ENCODE measurements at places on chromosomes 6 and 20.

- DNase-seq: no peak
These were observed 339.5 kb upstream of the HSF2 start for GRCh38 chr6:122059918-122060317.

- no peak for DNase-seq
These were observed 6.9 kb upstream of the CD93 start for GRCh38 chr20:23092861-23093495.

DNA sequence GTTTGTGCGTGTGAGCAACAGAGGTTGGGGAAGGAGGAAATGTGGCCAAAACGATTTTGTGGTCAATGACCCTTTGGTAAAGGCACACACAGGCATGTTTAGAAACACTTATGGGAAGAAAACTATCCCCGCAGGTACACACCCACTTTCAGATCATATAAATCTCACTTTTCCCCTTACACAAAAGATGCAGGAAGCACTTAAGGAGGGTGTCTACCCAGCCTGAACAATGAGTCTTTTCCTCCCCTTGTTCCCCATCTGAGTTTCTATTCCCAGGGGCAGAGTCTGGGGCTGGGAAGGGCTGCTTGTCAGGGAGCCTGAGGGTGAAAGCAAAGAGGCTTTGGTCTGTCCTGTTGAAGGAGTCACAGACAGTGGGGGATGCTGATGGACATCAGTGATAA lies 193.2 kb upstream of the SALL4 start:
- DNase-seq: no peak

- DNase-seq: no peak
These were observed 482.7 kb upstream of the JARID2 start for GRCh38 chr6:14763139-14763538.

DNA sequence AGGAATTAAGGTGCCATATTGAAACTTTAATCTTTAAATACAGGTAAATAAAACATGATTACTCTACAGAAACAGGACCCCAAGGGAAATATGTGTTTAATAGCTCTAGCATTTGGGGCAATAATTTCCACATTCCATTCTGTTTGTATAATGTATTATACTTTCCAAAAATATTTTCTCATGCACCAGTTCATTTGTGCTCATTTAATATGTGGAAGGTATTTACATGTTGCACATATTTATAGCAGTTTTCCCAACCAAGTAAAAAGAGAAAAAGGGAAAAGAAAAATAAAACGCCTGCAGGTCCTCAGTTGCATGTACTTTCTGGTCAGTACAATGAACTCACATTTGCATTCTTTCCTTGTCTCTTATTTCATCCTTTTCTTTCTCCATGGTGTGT lies 129.5 kb upstream of the SULF2 start:
- no peak for DNase-seq

DNA sequence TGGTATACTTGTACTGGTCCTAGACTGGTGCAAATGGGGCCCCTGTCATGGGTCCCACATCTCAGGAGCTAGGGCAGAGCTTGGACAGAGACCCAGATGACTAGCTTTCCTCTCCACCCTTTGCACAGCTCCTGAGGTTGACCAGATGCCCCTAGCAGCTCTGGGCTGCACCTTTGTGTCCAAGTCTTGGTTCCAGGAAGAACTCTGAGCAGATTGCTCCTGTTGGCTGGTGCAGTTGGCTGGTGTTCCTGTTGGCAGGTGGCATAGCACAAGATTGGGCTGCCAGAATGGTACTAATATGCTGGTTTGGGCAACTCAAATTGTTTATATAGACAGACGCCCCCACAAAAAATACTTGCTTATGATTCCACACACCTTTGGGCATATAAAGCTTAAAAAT lies 89.4 kb upstream of the EZR start:
- no peak for DNase-seq

DNA sequence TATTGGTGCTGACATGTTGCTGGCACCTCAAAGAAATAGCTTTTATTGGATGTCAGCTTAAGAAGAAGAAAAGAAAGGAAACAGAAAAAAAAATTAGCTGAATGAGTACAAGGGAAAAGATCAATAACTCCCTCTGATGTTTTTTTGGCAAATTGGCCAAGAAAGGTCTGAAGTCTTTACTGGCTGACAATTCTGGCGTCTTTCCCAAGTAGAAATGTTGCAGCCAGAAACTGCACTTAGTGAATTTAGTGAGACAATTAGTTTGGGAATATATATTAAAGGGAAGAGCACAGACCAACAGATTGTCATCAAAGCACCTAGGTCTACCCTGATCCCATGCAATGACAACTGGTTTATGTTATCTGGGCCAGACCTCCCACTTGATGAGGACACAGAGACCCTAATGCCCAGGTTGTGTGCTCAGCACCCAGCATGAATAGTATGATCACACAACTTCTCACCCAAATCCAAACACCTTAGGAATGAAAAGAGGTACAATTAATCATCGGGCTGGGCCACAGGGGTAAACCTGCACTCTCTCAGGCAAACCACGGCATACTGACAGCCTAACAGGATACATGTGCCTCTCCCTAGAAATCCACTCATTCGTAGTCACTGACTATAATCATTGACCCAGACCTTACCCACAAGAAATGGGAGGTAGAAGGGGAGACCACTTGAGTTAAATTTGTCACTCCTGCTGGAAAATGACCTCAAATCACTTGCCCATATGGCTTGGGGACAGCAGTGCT lies 612.3 kb upstream of the ARID1B start:
- no peak for DNase-seq

GRCh38 chr20:48414786-48415185 lies 413.0 kb downstream of the PREX1 start:
- DNase-seq: no peak

GRCh38 chr20:17684077-17684888 lies 2.2 kb upstream of the RRBP1 start:
- no peak for DNase-seq

DNA sequence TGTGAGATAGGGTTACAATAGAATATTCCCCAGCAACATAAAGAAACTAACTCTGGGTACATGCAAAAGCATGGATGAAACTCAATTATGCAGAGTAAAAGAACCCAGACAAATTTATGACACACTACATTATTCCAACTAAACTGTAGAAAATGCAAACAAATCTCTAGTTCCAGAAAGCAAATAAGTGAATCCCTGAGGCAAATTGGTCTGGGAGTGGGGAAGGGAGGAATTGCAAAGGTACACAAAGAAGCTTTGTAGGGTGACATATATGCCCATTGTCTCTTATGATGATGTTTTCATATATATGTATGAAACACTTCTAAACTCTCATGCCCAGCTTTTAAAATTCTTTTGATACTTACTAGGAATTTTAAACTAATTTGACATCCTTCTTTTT lies 266.0 kb downstream of the CDKAL1 start:
- DNase-seq: no peak

- DNase-seq: no peak
These were observed 81.1 kb downstream of the PLCG1 start for GRCh38 chr20:41218466-41218865.

DNA sequence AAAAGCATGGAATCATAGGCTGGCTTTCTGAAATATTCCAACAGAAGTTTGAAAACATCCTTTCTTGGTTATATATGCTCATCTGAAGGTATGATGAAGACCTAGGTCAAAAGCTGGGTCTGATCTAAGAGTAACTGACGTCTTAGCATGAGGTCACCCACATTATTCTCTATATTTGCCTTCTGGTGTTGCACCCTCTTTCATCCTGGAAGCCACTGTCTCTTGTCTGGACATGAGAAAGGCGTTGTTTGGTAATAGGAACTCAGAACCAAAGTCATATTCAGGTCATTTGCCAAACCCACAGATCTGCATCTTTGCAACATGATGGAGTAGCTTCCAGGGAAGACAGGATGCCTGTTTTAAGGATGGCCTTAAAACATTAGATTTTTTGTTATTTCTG lies 17.6 kb downstream of the GABRR1 start:
- DNase-seq: no peak

DNA sequence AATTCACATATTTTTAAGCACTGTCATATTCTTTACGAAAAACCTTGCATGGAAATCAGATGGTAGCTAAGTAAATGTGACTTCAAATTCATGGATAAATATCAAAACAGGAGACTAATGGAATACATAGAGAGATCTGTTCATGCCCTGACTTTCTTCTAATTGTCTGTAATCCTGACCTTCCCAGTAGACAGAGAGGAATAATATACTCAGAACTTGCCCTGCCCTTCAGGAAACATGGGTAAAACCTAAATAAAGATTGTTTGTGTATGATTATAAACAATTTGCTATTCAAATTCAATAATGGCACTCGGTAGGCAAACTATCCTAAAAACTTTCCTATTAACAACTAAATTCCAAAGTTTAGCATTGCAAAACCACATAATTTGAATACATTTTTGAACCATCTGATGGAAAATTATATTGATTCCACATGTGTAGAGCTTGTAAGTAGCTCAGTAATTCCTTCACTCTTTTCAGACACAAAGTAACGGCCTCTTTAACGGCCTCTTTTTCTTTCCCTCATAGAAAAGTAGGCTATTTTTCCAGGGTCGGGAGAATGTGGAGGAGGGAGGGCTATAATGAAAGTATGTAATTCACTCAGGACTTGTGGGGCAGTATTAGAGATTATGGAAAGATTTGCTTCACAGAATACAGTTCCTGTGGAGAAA lies 227.6 kb downstream of the ALDH8A1 start:
- no peak for DNase-seq

- no peak for DNase-seq
These were observed 15.4 kb upstream of the FBXO30 start for GRCh38 chr6:145829950-145830349.

DNA sequence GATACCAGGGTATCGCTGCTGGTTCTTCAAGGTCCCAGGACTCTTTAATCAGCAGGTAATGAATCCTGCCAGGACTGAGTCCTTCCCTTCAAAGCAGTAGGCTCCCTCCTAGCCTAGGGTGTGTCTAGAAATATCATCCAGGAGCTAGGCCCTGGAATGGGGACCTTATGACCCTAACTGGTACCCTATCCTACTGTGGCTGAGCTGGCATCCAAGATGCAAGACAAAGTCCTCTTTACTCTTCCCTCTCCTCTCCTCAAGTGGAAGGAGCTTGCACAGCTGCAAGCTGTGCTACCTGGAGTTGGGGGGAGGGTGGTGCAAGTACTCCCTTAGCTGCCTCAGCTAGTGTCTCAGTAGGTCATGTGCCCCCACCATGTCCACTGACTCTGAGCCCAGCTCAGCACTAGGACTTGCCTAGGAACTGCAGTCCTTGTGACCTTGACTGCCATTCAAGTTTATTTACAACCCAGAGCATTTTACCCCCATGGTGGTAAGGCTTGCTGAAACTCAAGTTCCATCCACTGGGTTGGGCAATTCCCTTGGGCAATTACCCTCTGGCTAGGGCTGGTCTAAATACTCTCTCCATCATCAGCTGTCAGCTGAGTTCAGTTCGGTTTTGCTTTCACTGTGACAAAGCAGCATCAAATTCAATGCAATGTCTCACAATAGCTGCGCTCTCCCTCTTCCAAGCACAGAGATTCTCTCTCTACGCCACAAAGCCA lies 48.4 kb upstream of the TOP1 start:
- no peak for DNase-seq

DNA sequence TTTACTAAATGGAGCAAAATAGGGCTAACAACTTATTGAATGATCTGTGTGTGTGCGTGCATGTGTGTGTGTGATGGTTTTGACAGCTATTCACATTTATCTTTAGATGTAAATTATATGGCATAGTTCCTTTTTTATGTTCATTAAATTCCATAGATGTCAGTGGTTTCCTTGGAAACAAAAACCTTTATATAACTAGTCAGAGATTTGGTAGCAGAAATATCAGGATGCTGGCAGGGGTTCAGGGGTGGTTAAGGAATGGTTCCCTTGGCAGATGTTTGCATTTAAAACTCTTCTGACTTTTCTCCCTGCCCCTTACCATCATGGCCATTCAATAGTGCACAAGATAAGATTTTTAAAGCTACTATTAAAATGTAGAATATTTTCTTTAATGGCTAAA lies 256.6 kb downstream of the PLCB1 start:
- no peak for DNase-seq

DNA sequence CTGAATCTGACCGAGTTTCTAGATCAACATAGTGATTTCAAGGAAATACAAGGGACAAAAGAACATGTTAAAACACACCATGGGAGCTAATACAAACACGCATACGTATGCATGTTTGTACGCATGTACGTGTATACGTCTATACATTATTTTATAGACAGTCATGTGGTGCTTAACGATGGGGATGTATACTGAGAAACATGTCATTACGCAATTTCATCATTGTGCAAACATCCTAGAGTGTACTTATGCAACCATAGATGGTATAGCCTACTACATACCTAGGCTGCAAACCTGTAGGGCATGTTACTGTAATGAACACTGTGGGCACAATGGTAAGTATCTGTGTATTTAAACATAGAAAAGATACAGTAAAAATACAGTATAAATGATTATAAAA lies 25.0 kb upstream of the NELFCD start:
- no peak for DNase-seq

DNA sequence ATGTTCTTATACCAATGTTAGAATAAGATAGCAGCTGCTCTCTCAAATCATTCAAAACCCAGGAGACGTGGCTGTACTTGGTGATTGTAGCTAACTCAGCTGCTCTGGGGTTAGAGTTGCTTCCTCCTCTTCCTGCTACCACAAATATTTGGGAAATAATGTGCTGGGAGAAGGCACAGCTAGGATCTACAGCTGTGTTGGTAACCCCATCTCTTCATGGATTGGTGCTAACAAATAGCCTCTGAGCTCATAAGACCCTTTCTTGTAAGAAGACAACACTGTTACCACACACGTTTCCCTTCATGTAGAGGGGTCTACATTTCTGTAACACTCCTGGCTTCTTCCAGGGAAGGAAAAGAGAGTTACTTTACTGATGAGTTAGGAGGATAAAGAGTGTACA lies 911.0 kb upstream of the CITED2 start:
- DNase-seq: no peak

GRCh38 chr6:52536424-52536916 lies 40.4 kb downstream of the TRAM2 start:
- no peak for DNase-seq

DNA sequence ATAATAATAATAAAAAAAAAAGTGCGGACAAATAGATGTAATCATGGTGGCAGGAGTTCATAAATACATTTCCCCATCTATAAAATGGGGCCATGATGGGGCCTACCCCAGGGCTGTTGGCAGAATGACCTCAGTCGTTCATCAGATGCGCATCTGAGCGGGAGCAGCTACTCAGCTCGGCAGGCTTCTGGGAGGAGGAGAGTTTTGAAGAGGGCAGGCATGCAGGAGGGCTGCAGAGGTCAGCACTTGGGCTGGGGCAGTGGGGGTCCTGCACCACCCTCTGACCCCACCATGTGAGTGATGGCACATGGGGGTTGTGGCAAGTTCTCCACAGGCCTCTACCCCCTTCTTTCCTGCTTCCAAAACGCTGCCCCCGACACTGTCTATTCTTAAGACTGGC lies 373.5 kb downstream of the ZFAND3 start:
- DNase-seq: no peak
